Activated naive CD8-positive, alpha-beta T cell treated with anti-CD3 and anti-CD28 coated beads for 36 hours (primary cell): ENCODE measurements at places on chromosomes 7 and 10.

DNA sequence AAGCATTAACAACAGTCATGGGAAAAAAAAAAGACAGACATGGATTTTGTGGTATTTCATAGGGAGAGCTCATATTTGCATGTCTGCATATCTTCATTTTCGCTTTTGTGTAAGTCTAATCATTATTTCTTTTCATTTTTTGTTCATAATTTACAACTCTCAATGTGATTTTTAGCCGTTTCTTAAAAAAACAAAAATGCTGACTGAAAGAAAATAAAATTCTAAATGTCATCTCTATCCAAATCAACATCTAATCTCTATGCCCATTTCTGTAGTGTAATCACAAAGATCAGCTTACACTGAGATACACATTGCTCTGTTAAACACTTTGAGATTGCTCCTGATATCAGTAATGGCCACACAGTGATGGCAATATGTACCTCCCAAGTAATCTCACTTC, 29.2 kb downstream of the CHRM2 start:
- H3K4me1 ChIP-seq: no peaks in the 10 kb centered on the region
- no peak for DNase-seq
- no peaks in the 10 kb centered on the region for H3K36me3 ChIP-seq
- H3K4me3 ChIP-seq: no peak overlapping the region
- H3K27me3 ChIP-seq: no peaks in the 10 kb centered on the region

GRCh38 chr10:43110338-43111071, 27.7 kb upstream of the CSGALNACT2 start:
- no peak overlapping the region for H3K4me3 ChIP-seq
- no peaks in the 10 kb centered on the region for H3K36me3 ChIP-seq

DNA sequence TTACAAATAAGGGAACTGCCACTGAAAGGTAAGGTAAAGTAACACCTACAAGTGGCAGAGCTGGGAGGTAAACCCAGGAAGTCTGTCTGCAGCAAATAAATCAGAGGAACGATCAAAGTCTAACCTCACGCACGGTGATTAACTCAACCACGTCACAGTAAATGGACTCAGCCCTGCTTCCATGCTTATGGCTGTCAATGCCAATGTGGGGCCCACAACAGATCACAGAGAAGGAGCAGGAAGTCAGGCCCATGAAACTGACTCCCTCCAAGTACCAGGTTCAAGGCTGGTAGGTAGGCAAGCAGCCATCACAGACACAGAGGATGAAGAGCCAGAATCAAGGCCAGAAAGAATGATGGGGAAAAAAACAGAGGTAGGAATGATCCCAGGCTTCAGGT, 38.0 kb upstream of the ACSL5 start:
- H3K4me1 ChIP-seq: peaks cover 8% of the 10 kb centered on the region
- no peak overlapping the region for H3K27ac ChIP-seq
- no peak for DNase-seq
- no peak overlapping the region for H3K4me3 ChIP-seq

GRCh38 chr7:98802088-98802780, 67.6 kb downstream of the TMEM130 start:
- H3K27me3 ChIP-seq: peaks cover 27% of the 10 kb centered on the region
- DNase-seq: peak; percentile 44
- no peaks in the 10 kb centered on the region for H3K36me3 ChIP-seq
- H3K27ac ChIP-seq: no peak overlapping the region
- H3K4me1 ChIP-seq: no peaks in the 10 kb centered on the region

DNA sequence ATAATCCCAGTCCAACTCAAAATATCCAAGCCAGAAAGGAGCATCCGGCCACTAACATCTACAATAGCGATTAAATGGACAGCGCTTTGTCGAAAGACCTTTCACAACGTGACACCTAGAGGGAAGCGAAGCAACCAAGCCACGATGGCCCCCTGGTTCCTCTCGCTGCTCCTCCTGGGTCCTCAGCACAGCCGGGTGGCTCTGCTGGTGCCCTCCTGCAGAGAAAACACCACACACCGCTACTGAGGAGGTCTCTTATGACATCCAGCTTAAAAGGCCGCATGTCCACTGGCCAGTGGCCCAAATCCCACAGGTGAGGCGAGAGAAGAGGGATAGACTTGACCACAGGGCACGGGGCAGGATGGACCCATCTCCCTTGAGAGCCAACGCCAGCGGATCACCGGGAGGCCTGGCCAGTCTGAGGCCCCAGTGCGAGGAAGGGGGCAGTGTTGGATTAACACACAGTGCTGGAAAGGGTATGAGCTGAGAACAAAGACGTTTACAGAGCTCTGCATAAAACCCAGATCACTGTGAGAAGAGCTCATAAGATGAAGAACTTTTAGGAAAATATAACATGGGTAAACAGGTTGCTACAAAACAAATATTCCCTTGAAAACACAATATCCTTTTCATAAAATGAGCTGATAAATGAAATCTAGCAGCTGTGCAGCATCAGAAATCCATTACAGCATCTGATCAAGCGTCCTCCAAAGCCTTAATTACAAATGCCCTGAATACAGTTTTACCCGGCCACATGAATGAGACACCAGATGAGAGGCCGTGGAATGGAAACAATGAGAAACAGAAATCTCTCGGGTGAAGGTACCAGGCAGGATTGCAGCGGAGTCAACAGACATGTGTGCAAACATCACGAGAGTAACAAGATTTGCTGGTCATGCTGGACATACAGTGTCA, 236.7 kb downstream of the DIP2C start:
- H3K27me3 ChIP-seq: no peaks in the 10 kb centered on the region
- H3K4me1 ChIP-seq: peaks cover 37% of the 10 kb centered on the region

DNA sequence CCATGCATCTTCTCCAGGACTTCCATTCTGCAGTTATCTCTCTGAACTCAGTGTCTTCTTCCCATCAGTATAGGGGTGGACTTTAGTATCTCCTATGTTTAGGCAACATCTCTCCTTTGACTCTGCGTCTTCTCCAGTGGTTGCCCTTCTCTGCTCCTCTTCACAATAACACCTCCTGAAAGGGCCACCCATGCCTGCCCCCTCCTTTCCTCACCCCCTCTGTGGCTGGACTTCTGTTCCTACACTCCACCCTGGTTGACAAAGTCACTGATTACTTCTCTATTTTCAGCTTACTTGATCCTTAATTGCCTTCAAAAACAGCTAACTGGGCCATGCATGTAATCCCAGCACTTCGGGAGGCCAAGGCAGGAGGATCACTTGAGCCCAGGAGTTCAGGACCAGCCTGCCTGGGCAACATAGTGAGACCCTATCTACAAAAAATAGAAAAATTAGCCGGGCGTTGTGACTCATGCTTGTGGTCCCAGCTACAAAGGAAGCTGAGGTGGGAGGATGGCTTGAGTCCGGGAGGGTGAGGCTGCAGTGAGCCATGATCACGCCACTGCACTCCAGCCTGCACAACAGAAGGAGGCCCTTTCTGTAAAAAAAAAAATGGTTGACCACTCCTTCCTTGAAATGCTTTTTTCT, 13.7 kb downstream of the SRGN start:
- H3K4me3 ChIP-seq: no peak overlapping the region
- peak; percentile 41 for DNase-seq
- H3K4me1 ChIP-seq: peaks cover 28% of the 10 kb centered on the region

DNA sequence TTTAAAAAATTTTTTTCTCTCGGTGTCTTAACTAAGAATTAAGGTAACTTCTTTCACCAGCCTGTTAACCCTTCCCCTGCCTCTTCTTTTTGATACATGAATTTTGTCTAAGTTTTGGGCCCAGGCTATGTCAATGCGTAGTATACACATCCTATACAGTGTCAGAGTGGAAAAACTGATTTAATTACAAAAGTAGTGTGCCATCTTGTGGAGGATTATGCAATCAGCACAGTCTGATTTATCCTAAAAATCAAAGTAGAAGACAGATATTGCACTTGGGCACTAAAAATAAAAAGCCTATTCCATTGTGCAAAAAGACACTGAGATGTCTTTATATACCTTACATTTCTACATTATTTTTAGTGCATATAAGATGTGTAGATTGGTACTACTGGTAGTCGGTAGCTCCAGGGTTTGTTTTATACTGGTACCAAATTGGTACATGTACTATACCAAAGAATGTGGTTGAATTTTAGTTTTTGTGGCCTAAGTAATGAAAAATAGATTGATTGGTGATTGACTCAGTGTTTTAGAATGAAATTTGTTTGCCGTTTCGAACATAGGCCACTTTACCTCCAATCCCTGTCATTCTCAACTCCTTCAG, 96.6 kb downstream of the MKLN1 start:
- H3K4me3 ChIP-seq: no peak overlapping the region
- H3K36me3 ChIP-seq: peaks cover 14% of the 10 kb centered on the region
- H3K4me1 ChIP-seq: peaks cover 10% of the 10 kb centered on the region
- DNase-seq: no peak
- H3K27ac ChIP-seq: no peak overlapping the region

- no peaks in the 10 kb centered on the region for H3K36me3 ChIP-seq
- no peak overlapping the region for H3K4me3 ChIP-seq
- DNase-seq: no peak
- H3K27ac ChIP-seq: no peak overlapping the region
- peaks cover 4% of the 10 kb centered on the region for H3K27me3 ChIP-seq
- H3K4me1 ChIP-seq: no peaks in the 10 kb centered on the region
These were observed 399.9 kb upstream of the IGFBP3 start for GRCh38 chr7:46320956-46321355.

DNA sequence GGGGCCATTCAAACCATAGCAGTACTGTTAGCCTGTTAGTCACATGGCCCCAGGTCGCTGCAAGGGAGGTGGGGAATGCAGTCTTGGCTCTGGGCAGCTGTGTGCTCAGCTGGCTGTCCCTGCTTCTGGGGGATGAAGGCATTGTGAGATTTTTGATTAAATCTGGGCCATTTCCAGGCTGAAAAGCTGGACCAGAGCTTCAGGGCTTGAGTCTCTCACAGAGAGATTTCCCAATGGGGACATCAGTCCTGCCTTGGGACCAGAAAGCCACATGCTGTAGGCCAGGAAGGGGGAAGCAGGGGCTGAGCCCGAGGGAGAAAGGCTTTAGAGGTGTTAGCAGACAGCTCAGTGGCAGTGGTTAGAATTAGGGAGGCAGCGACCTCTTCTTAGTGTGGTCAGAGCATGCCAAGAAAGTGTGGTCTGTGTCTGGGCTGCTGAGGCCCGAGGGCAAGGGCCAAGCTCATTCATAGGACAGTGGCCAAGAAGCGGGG, 33.6 kb downstream of the PALD1 start:
- H3K27ac ChIP-seq: no peak overlapping the region
- H3K4me3 ChIP-seq: no peak overlapping the region
- peaks cover 6% of the 10 kb centered on the region for H3K4me1 ChIP-seq

GRCh38 chr7:28853150-28853549, 105.0 kb downstream of the TRIL start:
- H3K27me3 ChIP-seq: peaks cover 62% of the 10 kb centered on the region
- no peak for DNase-seq
- no peak overlapping the region for H3K27ac ChIP-seq
- peaks cover 10% of the 10 kb centered on the region for H3K4me1 ChIP-seq
- no peaks in the 10 kb centered on the region for H3K36me3 ChIP-seq

GRCh38 chr10:127343821-127344220, 147.4 kb upstream of the INSYN2A start:
- peaks cover 11% of the 10 kb centered on the region for H3K27me3 ChIP-seq
- H3K4me3 ChIP-seq: no peak overlapping the region
- H3K4me1 ChIP-seq: peaks cover 2% of the 10 kb centered on the region
- DNase-seq: no peak
- no peak overlapping the region for H3K27ac ChIP-seq

GRCh38 chr10:43355749-43356371, 15.6 kb upstream of the FXYD4 start:
- peaks cover 5% of the 10 kb centered on the region for H3K27me3 ChIP-seq
- H3K36me3 ChIP-seq: peaks cover 5% of the 10 kb centered on the region
- H3K4me3 ChIP-seq: no peak overlapping the region
- DNase-seq: no peak

- H3K27me3 ChIP-seq: no peaks in the 10 kb centered on the region
- no peak overlapping the region for H3K4me3 ChIP-seq
- no peak for DNase-seq
- H3K4me1 ChIP-seq: no peaks in the 10 kb centered on the region
These were observed 219.2 kb upstream of the ZNF32 start for GRCh38 chr10:43867667-43868565.

DNA sequence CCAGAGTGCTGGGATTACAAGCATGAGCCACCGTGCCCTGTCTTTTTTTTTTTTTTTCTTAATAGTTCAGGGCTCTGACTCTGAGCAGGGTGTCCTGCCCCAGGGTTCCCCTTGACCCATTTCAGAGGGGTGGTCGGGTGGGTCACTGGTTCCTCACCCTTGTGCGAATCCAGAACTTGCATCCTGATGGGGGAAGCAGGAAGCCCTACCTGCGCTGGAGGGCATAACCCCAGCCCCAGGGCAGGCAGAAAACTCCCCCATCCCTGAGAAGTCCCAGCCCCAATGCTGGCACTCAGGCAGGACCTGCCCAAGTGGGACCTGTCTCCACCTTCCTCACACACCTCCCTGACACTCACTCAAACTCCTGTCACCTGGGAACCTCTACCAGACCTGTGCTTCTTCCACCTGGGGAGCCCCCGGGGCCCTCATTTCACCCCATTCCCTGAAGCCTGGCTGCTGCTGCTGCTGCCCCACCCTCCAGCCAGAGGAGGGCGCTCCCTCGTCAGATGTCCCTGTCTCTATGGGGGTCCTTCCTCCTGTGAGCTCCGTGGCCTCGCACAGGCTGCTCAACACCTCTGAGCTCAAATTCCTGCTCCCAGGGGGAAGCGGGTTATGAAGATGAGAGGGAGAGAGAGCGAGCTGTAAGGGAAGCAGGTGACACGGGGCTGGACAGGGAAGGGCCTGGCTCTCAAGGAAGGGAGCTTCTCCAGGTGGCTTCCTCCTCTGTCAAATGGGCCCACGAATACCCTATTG, 15.1 kb upstream of the ZNF273 start:
- peak; percentile 67 for DNase-seq
- H3K27me3 ChIP-seq: peaks cover 81% of the 10 kb centered on the region
- peak overlapping the region; percentile 77 for H3K4me3 ChIP-seq
- no peak overlapping the region for H3K27ac ChIP-seq
- H3K4me1 ChIP-seq: peaks cover 14% of the 10 kb centered on the region
- no peaks in the 10 kb centered on the region for H3K36me3 ChIP-seq

DNA sequence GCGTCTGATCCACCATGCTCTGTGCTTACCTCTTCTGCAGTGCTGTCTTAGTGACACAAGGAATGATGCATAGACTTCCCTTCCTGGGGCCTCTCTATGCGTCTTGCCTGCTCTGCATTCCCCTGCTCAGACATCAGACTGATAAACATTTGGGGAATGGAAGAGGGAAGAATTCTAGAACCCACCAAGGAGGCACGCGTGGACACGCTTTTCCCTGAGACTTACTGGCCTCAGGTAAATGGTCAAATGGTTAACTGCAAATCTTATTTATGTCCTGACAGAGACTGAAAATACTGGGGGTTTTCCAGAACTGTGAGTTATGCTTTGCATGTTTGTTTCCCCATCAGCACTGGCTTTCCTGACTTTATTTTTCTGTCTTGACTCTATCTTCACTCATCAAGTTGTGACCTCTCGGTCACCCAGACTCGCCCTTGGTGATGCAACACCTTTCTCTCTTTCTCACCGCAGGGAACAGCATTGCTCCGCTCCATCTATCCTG, 285.9 kb upstream of the FZD8 start:
- no peaks in the 10 kb centered on the region for H3K4me1 ChIP-seq
- no peaks in the 10 kb centered on the region for H3K27me3 ChIP-seq
- H3K4me3 ChIP-seq: no peak overlapping the region
- no peak overlapping the region for H3K27ac ChIP-seq
- H3K36me3 ChIP-seq: no peaks in the 10 kb centered on the region

DNA sequence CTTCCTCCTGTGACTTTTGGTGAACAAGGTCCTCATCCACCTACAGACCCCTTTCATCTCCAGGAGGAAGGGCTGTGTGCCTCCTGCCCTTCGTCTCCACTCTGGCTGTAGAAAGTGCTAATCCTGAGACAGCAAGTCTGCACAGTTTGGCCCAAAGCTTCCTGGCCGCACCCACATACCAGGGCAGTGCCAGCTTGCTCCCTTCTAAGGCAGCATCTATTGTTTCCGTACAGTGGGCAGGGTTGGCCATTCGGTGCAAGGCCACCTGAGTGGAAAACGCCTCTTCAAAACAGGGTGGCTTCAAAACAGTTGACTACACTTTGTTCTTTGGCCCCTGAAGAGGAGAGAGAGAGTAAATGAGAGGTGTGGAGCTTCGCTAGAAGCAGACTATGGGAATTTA, 134.1 kb upstream of the KLF14 start:
- H3K4me1 ChIP-seq: peaks cover 8% of the 10 kb centered on the region
- H3K4me3 ChIP-seq: no peak overlapping the region
